ENCODE measurements at places on chromosomes 5 and 9.

DNA sequence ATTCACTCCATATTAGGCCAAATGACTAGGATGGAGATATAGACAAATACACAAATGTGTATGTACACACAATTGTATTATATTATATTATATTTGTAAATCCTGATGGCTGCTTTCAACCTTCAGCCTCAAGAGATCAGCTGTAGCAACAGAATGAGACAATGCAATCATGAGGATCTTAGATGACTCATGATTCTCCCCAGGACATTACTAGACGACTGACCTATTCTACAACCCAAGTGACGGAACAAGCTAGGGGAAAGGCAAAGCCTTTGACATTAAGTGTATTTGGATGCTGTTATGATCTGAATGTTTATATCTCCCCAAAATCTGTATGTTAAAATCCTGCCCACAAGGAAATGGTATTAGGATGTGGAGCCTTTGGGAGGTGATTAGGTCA, 66.5 kb downstream of the COX7C start:
- DNase-seq, result no peak

DNA sequence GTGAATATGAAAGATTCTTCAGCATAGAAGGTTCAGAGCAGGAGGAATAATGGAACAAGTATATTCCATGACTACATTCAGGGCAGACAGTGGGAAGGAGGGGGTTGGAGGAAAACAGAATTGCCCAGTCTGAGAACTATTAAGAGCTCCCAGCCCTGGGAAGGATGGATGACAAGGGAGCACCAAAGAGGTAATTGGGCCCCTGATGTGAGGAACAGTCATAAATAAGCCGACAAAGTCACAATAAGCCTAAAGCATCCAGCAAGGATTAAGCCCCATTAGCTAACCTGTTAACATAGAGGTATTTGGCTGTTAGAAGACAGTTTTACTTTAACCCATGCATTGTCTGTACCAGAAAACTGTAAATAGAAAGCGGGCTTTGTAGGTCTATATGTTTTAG, 348.7 kb upstream of the SEMA6A start:
- DNase-seq, result no peak

- DNase-seq, result no peak
These were observed 48.5 kb downstream of the WNK2 start for GRCh38 chr9:93232388-93232960.

- DNase-seq, result no peak
These were observed 102.3 kb upstream of the MAP3K1 start for GRCh38 chr5:56712895-56713591.
